Occipital lobe (tissue), 3 donors: ENCODE measurements at places on chromosomes 1 and 21.

GRCh38 chr1:210908257-210908656 is 225.7 kb downstream of the KCNH1 start:
- DNase-seq: no peak

DNA sequence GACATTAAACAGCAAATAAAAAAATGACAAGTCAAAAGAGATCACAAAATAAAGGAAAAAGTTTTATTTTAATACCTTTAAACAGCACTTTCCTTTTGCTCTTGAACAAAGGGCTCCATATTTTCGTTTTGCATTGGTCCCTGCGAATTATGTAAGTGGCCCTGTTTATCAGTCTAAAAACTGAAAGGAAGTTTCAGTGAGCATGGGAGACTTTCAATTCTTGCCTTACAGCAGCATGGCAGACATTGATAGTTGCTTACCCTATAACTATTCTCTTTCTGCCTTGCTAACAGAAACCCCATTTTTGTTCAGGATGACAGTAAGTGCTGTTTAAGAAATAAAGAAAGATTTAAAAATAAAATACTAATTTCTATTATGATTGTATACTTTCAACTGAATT is 5.2 kb upstream of the SH3GLB1 start:
- no peak for DNase-seq

DNA sequence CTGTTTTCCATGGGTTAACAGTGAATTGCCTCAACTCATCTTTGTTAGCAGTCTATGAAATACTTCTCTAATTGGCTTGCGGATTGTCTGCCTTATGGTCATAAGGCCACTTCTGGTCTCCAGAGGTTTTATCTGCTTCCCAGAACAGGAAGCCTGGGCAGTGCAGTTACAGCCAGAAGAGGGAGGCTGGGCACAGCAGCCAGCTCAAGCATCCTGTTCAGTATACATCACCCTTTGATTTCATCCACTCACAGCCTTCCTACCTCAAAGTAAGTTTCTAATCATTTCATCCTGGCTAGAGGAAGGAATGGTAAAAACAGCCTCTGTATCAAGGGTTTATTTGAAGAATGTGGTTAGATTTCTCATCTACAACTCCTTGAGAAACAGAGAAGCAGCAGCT is 311.5 kb upstream of the DEPDC1 start:
- no peak for DNase-seq

- DNase-seq: no peak
Measured at GRCh38 chr1:110957798-110958197, 5.9 kb downstream of the LRIF1 start.

GRCh38 chr1:18723206-18723605 is 92.6 kb downstream of the PAX7 start:
- DNase-seq: no peak

DNA sequence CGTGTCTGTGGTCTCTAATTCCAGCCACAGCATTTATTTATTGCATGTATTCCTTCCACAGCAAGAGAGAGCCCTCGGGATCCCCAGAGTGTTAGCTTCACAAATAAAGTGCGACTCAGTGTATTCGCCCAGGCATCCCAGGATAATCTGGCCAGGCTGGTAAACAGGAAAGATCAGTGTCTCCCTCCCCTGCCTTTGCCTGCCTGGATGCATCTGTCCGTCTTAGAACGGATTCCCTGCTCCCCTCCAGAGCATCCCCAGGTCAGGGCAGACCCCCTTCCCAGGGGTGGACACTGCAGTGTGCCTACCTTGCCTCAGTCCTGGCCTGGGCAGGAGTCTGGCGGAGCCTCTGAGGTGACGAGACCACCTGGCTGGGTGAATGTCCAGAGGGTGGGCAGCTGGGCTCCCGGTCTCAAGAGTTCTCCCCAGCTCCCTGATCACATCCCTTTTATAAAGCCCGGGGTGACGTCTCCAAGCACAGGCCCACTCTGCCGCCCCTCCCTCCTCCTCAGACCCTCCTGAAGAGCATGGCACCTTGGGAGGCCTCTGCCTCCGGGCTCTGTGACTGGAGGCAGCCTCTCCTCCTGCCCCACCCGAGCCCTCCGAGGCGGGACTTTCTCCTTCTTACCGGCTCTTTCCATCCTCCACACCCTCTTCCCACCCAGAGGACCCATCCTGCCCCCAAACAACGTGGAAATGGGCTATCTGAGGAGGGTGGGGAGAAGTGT is at the start of gene KISS1:
KISS1 (minus strand) TSS at position 424 of the 728 bp plus-strand sequence. CDS start 3,615 bp downstream, outside the sequence.
- DNase-seq: no peak

DNA sequence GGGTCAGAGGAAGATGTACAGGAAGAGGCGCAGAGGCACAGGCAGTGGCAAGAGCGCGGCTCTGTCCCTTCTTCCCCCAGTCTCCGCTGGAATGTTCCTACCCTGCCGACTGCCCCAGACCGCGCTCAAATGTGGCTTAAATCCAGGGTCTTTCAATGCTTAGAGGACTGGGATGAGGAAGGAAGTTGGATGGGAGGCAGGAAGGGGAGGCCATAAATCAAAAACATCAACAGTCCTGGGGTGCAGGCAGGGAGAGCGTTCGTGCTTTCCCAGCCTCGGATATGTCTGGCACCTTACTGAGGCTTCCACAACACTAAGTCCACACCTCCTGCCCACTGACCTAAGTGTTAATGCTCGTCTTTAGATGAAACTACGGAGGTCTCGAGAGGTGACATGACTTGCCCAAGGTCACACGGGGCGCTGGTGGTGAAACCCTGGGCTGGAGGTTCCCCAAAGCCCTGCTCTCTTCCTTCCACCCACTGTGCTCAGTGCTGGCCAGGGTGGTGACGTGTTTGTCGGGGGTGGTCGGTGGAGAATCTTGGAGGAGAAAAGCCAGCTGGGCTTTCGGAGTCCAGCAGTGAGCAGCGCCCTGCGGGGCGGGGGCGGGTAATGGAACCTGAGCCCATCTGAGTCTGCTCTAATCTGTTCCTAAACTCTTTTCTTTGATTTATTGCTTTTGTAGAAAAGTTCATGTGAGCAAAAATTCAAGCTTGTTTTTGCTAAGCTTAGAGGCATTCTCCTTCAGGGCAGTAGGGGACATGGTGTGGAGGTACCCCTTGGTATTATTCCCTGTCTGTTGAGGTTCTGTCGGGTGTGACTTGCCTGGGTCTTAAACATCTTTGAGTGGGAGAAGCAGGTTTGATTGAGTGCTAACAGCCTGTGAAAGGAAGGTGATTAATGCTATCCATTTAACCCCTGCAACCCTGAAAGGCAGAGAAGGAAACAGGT is 708 bp downstream of the CDA start:
- DNase-seq: no peak
